ENCODE measurements at places on chromosomes 7 and 10.

DNA sequence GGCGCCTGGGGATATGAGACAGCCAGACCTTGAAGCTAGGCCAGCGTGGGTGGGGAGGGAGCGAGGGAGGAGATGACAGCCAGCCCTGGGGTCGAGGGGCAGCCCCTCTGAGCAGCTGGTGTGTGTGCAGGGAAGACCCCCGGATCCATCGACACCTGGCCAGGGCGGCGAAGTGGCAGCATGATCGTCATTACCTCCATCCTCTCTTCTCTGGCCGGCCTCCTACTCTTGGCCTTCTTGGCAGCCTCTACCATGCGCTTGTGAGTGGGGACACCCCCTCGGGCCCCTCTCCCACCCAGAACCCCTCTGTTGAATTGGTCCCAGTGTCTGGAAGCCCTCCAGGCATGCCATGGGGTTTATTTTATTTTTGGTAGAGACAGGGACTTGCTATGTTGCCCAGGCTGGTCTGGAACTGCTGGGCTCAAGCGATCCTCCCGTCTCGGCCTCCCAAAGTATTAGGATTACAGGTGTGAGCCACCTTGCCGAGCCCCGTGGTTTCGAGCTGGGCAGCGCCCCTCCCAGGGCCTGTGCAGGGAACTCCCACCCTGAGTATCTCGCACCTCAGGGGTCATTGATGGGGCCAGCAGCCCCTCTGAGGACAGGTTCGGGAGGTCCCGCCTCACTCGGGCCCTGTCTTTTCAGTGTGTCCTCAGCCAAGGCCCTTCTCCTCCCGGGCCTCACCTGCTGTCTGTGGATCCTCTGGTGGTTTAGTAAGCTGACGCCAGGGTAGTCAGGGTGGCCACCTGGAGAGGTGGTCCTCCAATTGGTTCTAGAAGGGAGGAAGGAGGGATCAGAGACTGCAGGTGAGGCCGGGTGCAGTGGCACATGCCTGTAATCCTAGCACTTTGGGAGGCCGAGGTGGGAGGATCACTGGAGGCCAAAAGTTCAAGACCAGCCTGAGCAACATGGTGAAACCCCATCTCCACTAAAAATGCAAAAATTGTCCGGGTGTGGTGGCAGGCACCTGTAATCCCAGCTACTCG lies 3.8 kb downstream of the UPK3B start:
- no peak for DNase-seq

- DNase-seq = no peak
These were observed 71.0 kb downstream of the DLG5 start for GRCh38 chr10:77855404-77856155.

GRCh38 chr10:33833566-33833965 lies 499.1 kb upstream of the NRP1 start:
- DNase-seq = no peak

DNA sequence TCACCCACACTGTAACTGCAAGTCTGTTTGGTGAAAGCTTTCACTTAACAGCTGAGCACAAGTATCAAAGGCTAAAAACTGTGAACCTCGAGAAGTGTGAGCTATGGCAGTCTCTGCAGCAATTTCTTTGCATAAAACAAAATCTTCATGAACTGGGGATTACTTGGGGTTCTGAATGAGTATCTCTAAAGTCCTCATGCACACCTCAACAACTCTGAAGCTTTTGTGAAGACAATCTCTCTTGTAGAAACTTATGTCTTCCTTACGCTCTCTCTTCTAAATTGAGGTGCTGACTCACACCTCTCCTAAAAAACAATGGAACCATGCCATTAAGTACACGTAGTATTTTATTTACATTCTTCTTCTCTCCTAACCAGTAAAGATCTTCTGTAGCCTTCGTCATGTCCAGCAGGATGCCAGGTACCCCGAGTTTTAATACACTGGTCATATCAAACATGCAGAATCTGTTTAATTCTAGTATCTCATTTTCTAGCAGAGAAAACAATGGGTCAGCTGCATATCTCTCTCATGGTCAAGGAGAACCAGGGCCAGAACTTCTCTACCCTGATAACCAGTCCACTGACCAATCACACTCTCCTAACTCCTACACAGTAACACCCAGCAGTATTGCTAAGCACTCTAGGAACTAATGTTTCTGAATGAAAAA lies 76.9 kb downstream of the UBE2H start:
- no peak for DNase-seq

GRCh38 chr10:77405771-77406241 lies 231.8 kb downstream of the KCNMA1 start:
- no peak for DNase-seq

DNA sequence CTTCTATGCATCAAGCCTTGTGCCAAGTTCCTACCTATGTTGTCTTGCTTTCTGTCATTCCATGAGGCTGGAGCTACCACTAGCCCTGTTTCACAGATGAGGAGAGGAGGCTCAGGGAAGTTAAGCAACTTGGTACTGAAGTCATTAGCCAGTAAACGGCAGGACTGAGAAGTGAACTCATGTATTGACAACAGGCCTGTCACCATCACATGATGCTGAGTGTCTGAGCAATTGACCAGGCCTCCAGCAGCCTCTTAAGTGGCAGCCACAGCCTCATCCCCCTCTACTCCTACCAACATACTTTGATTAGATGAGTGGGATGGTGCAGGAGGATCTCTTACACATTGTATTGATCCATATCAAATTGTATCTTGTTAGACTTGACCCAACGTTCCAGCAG lies 317.6 kb downstream of the GRID1 start:
- DNase-seq = no peak

- DNase-seq = no peak
These were observed at the start of gene GPR26 for GRCh38 chr10:123666318-123667236. Gene GPR26, plus strand, starts transcription at chr10:123666355. Its CDS starts 53 bp downstream, at chr10:123666408.

DNA sequence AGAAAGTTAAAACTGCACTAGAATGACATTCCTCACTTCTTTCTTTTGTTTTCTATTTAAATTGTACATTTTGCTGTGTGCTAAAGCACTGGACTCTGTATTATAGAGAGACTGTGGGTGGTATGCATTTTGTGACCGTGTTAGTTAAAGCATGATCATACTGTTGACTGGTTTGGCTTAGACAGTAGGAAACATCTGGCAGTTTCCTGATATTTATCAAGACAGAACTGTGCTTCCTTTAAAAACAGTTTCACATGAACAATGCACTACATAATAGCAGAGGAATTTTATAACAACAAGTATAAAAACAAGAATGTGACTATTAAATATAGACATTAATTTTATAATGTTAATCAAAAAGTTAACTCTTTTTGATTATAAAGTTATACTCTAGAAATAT lies 23.1 kb downstream of the GNG11 start:
- no peak for DNase-seq

DNA sequence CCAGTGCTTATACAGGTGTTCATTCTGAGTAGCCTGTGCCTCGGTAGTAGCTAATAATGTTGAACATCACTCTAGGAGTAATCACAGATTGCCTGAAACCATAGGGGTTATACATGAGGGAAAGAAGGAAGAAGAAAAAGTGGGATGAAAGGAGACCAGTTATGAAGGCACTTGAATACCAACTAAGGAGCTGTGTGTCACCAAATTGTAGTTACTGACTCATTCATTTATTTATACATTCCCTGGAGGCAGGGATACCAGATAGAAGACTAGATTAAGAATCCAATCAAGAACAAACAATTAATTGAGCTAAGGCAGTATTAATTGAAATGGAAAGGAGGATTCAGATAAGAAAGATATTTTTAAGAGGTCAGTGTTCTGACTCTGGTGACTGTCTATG lies 129.6 kb upstream of the PRPS1L1 start:
- DNase-seq = no peak

- DNase-seq = no peak
These were observed 8.5 kb upstream of the C10orf105 start for GRCh38 chr10:71727738-71728737.

DNA sequence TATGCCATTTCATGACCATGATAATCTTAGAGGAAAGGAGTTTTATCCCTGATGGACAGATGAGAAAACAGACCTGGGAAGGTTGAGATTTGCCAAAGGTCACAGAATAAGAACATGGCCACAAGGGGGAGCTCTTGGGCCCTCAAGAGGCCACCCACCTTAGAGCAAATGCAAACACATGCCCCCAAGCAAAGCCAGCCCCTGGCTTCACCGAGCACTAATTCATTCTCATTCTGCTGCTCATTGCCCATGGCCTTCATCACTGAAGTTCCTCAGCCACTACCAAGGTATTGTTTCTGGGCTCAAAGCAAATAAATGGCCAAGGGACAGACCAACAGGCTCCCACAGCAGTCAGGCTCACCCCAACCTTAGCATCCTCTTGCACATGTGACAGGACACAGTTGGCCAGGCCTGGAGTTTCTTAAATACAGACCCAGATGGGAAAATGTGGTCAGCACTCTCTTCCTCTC lies 44.2 kb downstream of the PDLIM1 start:
- no peak for DNase-seq

DNA sequence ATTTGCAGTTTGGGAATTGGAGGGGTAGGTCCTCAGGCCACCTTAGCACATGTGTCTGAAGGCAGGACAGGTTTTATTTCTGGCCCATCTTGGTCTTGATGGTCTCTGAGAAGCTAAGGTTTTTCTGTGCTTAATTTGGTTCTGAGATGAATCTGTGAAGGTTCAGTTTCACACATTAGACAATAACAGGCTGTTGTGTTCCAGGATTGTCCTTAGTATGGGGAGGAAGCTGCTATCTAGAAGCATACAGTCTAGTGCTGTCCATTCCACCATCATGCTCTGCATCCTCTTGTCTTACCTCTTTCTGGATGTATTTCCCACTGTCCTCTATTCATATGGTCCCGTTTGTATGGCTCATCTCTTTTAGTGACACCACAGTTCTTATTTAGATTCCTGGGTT lies 7.1 kb downstream of the UBE2D1 start:
- DNase-seq = no peak

DNA sequence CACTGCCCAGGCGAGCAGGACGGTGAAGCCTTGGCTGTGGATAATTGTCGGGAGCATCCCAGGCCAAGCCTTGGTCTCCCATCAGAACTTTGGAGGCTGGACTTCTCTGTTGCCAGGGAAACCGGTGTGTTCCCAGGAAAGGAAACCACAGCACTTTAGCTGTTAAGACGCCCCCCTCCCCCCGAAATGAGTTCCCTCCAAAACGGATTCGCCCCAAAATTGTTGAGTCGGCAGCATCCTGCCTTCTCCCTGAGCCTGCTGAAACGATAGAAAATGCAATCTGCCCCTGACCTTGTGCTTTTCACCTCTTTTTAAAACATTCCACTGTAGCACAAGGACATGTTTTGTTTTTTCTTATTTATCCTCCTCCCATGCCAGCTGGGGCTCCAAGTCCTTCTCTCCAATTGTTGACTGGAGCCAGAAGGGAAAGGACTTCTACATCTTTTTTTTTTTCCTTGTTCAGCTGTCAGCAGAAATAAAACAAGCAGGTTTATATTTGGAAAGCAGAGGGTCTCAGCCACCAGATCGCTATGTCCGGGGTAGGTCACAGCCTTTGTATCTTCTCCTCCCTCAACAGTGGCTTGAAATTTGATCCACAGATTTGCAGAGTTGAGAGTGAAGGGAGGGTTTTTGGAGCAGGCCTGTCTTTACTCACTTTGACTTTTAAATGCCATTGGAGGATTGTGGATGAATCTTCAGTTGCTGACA lies 116.5 kb downstream of the ZMIZ1 start:
- DNase-seq = no peak

DNA sequence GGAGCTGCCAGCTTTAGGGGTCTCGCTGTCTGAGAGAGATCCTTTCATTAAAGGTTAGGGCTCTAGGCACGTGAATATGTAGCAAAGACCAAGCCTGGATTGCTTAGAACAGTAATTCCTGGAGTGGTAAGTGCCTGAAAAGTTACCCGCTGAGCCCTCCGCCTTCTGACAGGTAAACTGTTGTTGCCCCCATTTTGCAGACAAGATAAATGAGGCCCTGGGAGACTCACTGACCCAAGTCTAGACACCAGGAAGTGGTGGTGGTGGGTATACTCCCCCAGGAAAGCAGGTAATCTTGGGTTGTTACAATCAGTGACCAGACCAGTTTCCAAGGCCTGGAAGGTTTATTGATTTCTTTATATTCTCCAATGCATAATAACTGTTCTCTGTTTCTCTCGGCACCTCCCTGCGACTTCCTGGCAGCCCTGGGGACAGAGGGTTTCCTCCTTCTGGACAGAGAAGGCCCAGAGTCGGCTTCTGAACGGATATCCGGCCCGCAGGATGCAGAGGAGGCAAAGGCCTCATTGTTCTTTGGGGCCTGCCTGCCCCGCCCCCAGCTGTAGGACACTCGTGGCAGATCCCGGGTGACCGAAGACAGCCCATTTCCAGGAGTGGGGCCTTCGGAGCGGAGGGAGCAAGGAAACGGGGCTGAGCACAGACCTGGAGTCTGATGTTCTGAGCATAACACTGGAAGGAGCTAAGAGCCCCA lies 1.3 kb upstream of the GRK5 start:
- peak; percentile 60 for DNase-seq

- DNase-seq = no peak
These were observed 148.7 kb upstream of the MKI67 start for GRCh38 chr10:128274938-128275337.

DNA sequence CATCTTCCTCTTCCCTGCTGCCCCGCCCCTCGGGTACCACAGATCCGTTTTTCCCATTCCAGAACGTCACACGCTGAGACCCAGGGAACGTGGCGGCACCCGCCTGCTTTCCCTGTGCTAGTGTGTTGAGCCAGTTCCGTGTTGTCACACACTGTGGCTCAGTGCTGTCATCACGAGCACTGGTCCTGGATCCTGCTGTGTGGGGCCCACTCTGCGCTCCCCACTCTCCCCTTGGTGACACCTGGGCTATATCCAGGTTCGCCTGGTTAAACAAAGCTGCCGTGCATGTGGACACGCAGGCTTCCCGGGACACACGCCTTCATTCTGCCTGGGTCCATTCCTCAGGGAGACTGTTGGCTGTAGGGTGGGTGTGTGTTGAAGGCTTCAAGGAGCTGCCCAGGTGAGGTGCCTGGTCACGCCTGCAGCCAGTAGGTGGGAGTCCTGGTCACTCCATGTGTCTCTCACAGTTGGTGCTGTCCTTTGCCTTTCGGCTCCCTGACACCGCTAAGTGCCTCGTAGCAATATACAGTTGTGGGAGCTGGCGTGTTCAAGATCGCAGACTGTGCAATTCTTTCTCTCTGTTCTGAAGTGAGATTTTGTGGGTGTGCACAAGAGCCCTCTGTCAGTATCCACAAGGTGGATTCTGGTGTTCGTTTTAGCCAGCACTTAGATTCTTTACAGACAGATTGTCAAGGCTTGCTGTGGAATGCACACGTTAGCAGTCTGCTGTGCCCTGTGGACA lies 88.6 kb downstream of the INPP5A start:
- no peak for DNase-seq

DNA sequence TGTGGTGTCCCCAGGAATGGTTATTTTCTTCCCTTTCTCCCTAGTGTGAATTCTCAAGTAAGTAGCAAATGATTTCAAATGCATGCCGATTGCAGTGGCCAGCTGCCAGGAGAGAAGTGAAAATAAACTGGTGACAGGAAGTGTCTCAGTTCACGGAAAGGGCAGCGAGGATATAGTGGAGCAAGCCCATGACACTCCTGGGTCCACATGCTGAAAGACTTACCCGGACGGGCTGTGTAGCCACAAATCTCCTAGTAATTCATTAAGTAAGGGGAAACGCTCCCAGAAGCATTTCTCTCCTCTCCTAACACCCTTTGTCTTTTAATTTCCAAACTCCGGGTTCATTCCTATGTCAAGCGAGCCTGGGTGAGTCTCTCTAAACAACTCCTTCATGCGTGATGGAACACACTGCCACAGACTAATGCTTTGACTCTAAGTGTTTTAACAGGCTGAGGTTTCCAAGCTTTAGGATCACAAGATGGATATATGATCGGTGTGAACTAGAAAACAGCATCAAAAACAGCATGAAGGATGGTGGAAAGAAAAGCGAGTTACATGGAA lies 125.6 kb downstream of the CYP26A1 start:
- DNase-seq = no peak
